ENCODE measurements at places on chromosomes 11 and 22.

GRCh38 chr11:128904303-128904655, 13.1 kb downstream of the KCNJ5 start:
- DNase-seq, result no peak

DNA sequence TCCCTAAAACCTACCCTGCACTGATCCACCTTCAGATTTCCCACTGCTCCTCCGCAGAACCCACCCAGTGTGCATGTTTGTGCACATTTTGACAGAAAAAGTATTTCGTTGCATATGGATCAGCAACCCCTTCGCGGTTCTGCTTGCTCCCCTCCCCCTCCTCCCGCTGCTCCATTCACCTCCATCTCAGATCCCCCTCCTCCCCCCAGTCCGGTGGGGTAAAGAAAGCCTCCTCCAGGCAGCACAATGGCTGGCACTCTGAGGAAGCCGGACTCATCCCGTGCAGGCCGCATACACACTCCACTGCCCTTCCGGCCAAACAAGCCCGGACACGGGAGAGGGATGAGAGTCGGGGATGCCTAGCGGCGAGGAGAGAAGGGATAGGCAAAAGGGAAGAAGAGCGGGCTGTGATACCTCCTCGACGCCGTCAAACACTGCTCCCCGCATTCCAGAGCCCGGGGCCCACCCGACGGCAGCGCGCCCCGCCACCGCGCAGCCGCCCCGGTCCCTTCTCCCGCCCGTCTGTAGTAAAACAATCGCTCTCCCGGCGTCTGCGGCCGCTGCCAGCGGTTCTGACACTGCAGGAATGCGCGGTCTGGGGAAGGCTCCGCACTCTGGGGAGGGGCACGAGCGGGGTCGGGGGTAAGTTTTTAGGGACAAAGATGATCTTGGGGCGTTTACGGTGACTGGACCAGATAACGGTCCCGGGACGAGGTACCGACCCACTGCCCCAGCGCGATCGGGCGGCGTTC, 915 bp downstream of the FEZ1 start:
- no peak for DNase-seq

GRCh38 chr22:37498289-37498909, 12.2 kb upstream of the MFNG start:
- DNase-seq, result peak; percentile 27

DNA sequence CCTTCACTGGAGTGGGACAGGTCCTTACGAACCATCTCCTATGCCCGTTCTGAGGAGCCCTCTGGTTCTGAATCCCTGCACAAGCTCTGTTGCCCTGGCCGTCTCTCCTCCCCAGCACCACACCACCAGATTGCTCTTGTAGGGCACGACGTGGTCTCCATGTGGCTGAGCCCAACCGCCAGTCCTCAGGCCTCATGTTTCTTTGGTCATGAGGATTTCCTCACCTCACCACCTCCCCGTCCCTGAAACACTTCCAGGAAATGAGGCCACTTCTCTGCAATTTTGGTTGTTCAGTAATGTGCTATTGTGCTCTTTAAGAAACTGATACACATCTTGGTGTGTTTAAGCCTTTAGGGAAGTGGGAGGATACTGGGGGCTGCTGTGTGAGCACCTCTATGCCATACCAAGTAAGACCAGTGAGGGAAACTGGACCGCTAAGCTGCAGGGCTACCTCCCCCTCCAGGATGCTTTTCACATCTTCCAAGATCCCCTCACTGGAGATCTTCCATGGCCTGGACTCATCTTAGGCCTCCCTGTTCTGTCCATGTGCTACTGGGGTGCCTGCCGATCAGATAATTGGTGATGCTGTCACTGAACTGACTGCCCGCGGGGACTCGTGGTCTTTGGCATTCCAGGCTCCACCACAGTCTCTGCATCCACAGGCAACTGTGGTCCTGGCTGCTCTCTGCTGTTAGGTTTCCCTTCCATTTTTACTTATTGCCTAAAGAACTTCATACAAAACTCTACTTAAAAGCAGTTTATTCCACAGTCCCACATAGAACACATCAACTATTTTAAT, 21.9 kb downstream of the DRICH1 start:
- DNase-seq, result no peak

DNA sequence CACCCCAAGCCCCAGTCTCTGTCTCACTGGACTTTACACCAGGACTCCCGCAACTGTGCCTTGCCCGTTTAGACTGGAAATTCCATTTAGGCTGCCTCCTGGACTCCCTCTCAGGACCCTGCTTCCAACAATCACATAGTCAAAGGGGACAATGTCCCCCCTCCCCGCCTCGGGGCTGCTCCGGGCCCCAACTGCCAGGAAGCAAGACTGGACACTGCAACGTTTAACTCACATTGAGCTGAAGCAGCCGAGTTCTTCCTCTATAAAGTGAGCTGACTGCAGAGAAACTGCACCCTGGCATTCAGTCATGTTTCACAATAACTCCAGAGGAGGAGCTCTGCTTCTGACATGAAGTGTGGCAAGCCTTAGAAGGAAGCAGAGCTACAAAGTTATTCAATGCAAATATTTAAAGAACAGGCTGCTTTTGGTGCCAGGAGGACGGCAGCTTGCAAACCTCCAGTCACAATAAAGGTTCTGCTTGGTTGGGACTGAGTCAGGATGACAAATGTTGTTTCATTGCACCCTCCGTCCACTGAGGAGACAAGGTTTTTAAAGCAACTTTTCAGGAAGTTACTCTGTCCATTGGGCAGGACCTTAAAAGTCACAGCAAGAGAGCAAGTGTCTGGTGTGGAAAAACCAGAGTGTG, 19.9 kb downstream of the PACSIN2 start:
- no peak for DNase-seq

DNA sequence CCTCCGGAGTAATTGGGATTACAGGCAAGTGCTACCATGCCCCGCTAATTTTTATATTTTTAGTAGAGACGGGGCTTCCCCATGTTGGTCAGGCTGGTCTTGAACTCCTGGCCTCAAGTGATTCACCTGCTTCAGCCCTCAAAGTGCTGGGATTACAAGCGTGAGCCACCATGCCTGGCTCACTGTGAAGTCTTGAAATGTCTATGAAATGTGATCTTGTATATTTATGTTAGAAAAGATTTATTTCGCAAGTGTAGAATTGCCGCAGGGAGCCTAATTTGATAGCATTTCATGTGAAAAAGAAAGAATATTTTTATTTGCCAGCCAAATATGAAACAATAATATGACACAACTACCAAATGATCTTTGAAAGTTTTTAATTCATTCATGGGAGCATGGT, 52.1 kb downstream of the GRAMD1B start:
- DNase-seq, result no peak

DNA sequence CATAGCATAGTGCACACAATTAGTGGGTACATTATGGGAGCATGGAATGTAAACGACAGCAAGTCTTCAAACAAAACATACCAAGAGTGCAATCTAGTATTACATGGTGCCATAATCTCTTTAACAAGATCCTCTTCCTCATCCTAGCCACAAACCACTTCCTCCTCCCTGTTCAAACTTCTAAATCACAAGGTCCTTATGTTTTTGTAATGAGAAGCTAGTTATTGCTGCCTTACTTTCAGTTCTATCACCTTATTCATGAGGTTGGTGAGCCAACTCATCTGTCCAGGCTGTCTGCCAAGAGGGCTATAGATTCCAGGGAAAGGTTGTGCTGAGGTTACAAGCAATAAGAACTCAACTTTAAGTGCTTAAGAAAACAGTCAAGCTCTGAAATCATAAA, 195.4 kb upstream of the ARHGAP20 start:
- DNase-seq, result no peak

DNA sequence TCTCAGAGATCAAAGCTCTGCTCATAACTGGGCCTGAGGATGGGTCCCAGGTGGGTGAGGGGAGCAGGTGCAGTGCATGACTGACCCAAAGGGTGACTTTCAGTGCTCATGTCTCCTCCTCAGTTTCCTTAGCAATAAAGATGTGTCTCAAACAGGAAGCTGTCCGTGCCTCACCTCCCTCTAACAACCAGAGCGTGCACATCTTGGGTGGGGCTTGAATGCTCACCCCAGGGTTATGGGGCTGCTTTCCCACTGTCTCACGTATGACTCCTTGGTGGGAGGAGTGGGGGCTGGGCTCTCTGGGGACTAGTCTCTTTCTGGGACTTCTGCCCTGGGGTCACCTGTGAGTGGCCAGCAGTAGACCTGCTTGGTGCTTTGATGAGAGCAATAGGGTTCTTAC, 53.9 kb upstream of the PHOX2A start:
- no peak for DNase-seq

DNA sequence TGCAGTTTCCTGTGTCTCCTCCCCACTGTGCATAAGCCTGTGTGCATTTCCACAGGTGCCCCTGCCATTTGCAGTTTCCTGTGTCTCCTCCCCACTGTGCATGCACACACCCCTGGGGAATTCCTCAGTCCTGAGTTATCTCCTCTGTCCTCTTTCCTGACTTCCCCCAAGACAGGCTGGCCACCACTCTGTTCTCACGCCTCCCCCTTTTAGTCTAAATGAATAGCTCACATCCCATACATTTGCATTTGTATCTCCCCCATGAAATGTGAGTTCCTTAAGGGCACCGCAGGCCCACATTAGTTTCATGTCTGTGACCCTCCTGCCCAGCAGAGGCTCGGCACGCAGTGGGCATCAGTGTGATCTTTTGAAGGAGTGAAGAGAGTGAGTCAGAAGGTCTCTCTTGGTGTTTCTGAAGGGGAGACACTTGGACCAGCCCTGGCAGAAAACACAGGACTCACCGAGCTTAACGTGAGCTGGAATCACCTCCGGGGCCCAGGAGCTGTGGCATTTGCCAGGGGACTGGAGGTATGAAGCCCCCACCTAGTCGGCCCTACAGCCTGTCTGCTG, 6.2 kb downstream of the LRRC74B start:
- DNase-seq, result no peak

GRCh38 chr22:32205974-32206773, 1.3 kb upstream of the RFPL2 start:
- DNase-seq, result no peak
